Brain pericyte (primary cell): ENCODE measurements at places on chromosomes 16 and 17.

DNA sequence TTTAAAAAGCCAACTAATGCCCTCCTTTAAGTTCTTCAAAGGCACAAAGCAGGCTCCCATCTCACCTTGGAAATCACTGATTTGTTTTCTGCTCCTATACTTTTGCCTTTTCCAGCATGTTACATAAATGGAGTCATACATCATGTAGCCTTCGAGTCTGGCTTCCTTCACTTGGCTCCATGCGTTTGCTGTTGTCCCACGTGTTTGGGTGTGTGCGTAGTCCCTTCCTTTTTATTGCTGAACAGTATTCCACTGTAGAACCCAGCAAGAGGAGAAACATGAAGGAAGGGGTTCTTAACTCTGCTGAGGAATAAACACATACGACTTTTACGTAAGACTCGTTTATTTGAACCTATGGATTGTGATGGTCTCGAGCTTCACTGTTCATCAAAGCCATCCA lies 82.0 kb downstream of the GPRC5B start:
- no peak for DNase-seq

- DNase-seq = no peak
These were observed 56.4 kb downstream of the JPH3 start for GRCh38 chr16:87658564-87659225.

- DNase-seq = no peak
These were observed 32.3 kb downstream of the ZNF750 start for GRCh38 chr17:82807562-82807961.

DNA sequence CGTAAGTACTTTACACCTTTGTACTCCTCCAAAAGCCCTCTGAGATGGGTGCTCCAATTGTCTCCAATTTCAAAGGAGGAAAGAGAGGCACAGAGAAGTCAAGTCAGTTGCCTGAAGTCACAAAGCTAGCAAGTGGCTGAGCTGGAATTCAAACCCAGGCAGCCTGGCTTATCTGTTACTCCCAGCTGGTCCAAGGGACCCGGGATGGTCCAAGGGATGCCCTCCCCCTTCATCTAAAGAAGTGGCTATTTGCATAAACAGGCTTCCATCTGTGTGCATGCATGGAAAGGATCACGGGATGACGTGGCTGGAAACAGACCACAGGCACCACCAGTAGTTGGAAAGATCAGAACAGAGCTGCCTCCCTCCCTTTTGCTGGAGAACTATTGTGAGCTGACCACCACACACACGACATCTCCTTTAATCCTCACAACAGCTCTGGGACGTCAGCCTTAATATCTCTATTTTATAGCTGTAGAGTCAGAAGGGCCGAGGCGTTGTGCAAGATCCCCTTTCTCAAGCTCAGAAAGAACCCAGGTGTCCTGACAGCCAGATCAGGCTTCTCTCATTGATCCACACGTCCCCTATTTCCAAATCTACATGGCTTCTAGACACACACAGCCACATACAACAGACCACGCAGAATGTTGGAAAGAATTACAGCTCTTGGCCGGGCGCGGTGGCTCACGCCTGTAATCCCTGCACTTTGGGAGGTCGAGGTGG lies 10.9 kb upstream of the COL1A1 start:
- no peak for DNase-seq

DNA sequence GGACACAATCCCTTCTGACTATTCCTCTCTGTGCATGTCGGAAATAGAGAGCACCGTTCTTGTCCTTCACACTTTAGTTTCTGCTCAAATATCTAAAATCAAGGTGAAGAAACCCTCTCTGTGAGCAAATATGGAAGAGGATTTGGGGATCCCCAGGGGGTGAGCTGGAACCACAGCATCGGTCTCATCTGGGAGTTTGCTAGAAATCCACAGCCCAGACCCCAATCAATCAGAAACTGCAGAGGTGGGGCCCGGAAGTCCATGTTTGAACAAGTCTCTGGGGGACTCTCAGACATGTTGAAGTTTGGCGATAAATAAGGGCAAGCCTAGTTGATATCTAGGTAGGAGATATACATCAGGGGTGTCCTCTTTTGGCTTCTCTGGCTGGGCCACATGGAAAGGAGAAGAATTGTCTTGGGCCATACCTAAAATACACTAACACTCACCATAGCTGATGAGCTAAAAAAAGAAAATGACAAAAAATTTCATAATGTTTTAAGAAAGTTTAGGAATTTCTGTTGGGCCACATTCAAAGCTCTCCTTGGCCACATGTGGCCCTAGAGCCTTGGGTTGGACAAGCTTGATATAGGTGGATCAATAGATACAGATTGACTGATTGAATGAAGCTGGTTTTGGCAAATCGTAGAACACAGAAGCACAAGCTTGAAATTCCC lies 168.0 kb upstream of the FOXF1 start:
- no peak for DNase-seq

GRCh38 chr16:61050547-61050946 lies 985.7 kb downstream of the CDH8 start:
- DNase-seq = no peak

- DNase-seq = no peak
These were observed 9.3 kb downstream of the KCTD5 start for GRCh38 chr16:2691491-2692248.

GRCh38 chr17:38900978-38901656 lies 24.3 kb upstream of the LASP1NB start:
- DNase-seq = no peak

- DNase-seq = no peak
These were observed 10.1 kb downstream of the THRA start for GRCh38 chr17:40072735-40073346.

- DNase-seq = no peak
These were observed 13.6 kb upstream of the RASD1 start for GRCh38 chr17:17509601-17510425.

- DNase-seq = no peak
These were observed 174.0 kb upstream of the CIBAR2 start for GRCh38 chr16:85286066-85286831.

DNA sequence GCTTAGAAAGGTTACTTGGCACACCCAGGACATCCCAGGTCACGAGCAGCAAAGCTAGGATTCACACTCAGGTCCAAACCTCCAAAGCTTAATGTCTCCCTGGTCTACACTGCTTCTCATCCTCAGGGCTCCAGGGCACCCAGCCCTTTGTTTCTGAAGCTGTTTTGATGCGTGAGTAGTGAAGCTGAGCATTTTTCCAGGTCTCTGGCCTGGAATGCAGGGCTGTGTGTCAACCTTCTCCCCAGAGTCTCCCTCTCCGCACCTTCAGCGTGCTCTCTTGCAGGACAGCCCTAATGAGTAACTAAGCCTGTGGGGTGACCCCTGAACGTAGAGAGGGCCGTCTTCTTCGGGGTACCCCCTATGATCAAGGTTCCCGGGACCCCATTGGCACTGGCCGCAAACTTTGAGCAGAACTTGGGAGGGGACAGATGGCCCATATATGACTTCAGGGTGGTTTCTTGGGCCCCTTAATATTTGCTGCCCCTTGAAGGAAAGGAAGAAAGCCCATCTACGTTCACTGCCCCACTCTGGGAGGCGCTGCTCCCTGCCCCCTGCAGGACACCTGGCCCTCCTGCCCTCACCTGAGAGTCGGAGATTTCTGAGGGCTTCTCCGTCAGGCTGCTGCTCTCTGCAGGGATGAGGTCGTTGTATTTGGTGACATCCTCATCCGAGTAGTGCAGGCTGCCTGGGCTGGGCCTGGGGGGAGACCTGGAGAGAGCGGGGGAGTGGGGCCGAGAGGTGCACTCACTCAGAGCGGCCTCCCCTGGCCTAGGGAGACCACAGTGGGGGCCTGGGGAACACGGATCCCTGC lies 36.4 kb upstream of the CDC42EP4 start:
- no peak for DNase-seq

- DNase-seq = no peak
These were observed 17.0 kb downstream of the CLUH start for GRCh38 chr17:2694381-2695242.

DNA sequence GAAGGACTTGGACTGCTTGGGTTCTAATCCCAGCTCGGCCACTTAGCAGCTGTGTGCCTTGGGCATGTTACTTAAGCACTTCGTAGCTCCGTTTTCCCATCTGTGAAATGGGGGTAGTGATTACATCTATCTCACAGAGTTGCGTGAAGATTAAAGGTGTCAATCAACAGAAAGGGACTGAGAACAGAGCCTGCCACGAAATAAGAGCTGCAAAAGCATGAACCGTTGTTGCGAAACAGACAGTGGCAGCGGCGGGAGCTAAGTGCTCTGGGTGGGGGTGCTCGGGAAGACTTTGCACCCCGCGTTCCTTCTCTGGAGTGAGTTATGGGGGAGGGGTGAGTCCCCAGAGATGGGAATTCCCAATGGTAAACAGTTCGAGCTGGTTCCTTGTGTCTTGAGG lies 79.6 kb upstream of the LHX1 start:
- DNase-seq = no peak

DNA sequence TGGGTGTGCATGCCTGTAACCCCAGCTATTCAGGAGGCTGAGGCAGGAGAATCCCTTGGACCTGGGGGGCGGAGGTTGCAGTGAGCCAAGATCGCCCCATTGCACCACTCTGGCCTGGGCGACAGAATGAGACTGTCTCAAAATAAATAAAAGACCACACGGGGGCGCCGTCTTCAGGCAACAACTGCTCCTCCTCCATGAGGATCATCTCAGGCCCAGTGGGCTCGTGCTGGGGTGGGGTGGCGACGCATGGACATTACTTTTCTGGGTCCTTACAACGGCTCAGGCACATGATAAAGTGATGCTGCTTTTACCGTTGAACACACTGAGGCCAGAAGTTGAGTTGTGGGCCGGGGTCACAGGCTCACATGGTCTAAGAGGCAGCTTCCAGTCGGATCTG lies 56.2 kb downstream of the PRMT7 start:
- DNase-seq = no peak

GRCh38 chr16:31521368-31521767 lies 6.3 kb upstream of the AHSP start:
- DNase-seq = no peak

- no peak for DNase-seq
These were observed 28.8 kb downstream of the AATF start for GRCh38 chr17:36977568-36977967.
